ENCODE measurements at places on chromosomes 6 and 20. TPM values are rescaled to one million over a fixed set of nuclear protein-coding genes. Genes with fewer than 3 reads are reported as not detected.
A peak's percentile ranks its signal among the peaks of the same experiment; 100 is the strongest.

GRCh38 chr6:132161283-132161682 is 210.1 kb upstream of the CCN2 start:
- DNase-seq = peak; percentile 45

DNA sequence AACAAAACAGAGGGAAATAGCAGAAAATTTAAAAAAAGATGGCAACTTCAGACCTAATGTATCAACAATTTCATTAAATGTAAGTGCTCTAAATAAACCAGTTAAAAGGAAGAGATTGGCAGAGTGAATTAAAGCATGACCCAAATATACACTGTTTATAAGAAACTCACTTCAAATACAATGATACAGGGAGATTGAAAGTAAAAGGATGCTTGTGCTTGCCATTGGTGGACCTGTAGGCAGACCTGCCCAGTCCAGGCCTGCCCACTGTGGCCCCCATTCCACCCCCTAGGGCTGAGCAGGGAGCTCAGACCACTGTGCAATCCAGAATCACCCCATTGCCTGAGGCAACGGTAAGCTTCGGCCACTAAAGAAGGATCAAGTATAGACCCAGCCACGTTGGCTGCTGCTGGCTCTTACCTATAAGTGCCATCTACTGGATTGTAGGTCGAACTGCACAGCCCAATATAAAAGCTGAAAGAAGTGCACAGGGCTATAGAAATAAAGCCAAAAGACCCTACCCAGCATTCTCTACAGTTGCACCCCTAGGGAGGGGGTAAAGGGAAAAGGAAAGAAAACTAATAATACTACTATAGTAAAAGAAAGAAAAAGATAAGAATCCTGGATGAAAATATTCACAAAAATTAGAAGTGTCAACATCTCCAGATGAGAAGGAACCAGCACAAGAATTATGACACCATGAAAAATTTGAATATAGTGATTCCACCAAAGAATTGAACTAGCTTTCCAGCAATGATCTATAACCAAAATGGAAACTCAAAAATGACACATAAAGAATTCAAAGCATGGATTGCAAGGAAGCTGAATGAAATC is 36.1 kb downstream of the PSMB1 start:
- DNase-seq = no peak

DNA sequence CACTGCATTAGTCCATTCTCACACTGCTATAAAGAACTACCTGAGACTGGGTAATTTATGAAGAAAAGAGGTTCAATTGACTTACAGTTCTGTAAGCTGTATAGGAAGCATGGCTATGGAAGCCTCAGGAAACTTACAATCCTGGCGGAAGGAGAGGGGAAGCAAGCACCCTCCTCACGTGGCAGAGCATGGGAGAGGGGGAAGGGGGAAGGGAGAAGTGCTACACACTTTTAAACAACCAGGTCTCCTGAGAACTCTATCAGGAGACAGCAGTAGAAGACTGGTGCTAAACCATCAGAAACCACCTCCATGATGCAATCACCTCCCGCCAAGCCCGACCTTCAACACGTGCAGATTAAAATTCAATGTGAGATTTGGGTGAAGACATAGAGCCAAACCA is 494.0 kb downstream of the GRIK2 start:
- DNase-seq = no peak

- DNase-seq = no peak
Observed at GRCh38 chr6:91155129-91155785, 568.4 kb upstream of the MAP3K7 start.

DNA sequence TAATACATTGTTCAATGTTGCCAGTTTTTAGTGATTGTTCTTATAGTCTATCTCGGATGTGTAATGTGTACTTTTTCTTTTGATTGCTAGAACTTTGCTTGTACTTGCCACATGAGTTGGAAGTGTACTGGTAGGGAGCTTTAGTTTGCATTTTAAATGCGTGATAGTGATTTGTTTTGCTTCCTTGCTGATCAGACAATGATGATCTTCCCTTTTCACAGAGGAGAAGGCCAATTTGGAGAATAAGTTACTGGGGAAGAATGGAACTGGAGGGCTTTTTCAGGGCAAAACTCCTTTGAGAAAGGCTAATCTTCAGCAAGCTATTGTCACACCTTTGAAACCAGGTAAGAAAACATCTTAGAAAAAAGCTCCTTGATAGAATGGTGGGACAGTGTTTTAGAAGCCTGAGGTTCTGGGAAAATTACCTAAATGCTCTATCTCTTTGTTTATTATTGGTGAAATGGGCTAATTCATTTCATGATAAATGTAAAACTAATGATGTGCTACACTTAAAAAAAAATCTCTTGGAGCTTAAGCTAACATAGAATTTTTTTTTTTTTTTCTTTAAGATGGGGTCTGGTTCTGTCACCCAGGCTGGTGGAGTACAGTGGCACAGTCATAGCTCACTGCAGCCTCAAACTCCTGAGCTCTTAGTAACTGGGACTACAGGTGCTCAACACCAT is 20.9 kb downstream of the TPX2 start:
- no peak for DNase-seq

- DNase-seq = no peak
Observed at GRCh38 chr6:84897988-84898594, 133.7 kb upstream of the TBX18 start.

GRCh38 chr20:62156592-62157386 is 13.2 kb downstream of the SS18L1 start:
- no peak for DNase-seq

DNA sequence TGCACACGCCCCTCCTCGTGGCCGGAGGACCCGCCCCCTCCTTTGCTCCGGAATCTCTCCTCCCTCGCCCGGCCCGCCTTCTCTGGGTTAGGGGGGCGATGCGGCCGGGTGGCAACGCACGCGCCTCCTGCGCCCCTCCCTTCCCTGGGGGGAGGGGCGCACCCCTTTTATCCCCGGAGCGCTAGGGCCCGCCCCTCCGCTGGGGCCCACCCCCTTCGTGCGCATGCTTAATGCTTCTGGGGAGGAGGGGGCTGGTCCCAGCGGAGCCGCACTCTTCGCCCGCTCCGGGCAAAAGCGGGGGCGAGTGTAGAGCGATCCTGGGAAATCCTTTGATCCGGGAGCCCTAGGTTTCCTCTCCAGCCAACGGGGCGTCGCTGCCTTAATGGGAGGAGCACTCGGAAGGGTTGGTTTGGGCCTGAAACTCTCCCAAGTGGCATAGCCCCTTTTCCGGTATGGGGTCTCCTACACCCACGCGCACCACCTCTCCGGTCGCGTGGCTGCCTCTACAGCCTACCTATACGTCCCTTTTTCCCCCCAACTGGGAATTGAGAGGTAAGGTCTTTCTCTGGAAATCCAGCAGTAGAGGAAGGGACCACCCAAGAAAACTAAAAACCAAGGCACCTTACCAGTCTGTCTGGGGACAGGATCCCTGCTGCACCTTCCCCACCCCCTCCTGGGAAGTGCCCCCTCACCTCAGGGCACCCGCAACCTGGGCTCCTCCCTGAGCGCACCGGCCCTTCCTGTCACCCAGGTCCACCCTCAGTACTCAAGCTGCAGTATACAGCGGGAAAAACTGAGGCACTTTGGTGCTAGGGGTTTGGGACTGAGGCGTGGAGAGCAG is 2.1 kb downstream of the SOX12 start:
- peak; percentile 86 for DNase-seq

- peak; percentile 48 for DNase-seq
Observed at GRCh38 chr20:62066339-62066982, 780 bp upstream of the TAF4 start.

DNA sequence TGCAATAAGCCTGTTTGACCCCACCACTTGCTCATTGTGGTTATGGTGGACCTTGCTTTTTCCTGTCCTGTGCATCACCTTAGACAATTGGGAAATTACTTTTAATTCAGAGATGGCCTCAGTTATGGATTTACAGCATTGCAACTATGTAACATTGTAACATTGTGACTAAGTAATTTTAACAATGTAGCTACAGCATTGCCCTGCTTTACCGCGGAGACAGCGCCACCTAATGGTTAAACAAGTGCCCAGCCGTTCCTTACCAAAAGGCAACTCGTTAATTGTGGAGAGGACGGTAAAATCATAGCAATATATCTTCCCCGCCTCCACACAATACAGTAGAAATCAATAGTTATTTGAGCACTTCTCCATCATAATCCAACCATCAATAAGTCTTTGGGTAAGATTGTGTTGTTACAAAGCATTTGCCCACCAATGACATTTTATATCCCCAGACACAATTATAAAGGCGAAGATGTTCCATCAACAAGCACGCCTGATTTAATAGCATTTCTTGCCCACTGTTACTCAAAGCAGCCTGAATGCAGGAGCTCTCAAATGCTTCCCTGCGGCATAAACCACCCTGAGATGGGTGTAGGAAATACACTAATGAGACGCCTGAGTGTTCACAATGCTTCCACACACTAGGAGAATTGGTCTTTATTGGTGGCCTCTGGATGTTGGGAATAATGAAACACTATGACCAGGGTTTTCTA is 93.7 kb downstream of the PROKR2 start:
- DNase-seq = no peak

DNA sequence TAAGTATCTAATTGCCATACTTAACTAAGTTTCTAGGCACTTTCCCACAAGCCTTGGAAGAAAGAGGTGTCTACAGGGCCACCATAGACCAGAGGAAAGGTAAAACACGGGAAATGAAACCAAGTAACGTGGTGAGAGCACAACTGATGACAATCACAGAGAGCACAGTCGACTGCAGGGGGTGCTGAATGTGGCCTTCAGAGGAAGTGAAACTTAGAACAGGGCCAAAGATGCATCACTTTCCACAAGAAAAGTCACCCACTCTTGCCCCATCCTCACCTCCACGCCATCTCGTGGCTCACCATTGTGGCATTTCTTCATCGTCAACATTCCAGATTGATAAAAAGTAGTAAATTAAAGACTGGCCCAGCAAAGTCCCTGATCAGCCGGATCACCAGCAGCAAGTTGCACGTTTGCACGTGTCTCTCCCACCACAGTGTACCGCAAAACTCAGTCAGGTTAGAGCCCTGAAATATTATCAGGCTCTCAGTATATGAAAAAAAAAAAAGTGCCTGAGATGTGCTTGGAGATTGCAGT is 31.4 kb downstream of the HIVEP2 start:
- DNase-seq = no peak

DNA sequence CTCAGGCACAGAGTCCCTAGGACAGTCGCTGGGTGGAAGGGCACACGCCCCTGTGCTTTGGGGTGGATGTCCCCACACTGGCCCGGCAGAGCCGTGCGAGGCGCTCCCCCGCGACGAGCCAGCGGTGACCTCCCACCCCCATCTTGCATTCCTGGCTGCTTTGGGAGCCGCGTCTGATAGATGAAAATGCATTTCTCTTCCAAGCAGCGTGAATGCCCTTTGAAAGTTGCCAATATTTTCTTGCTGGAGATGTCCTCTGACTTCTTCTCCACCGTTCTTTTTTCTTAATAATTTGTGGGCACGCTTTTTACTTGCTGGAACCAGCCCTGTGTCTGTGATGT is 29.9 kb downstream of the COL20A1 start:
- no peak for DNase-seq

- DNase-seq = no peak
Observed at GRCh38 chr6:160057080-160057479, 64.5 kb upstream of the SLC22A1 start.

DNA sequence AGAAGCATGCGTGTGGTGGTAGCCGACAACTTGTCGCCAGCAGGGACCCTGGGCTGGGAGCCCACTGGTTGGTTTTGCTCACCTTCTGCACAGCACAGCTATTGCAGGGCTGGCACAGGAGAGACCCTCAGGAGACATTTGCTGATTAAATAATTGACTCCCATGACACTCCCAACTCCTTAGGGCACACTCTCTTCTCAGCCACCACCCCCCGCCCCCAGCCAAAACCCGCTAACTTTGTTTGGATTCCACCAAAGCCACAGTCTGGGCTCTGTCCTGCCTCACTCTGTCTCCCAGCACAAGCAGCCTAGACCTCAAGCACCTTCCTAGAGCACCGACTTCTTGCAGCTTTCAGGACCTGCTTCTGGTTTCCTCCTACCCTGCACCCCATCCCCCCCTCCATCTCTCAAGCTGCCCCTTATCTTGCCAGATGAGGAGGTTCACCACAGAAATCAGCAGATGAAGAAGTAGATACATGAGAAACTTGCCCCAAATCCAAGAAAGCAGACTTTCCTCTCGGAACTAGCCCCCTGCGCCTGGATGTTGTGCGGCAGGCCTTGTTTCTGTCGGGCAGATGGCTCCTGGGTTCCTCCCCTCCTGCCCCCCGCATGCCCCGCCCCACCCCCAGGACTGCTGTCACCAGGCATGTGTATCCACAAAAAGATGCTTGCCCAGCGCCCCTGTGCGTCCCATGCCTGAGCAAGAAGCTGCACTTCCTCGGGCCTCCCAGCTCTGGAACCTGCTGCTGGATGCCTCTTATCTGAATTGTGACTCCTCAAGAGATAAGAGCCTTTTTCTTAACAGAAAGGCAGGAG is 35.0 kb upstream of the CD93 start:
- no peak for DNase-seq

GRCh38 chr20:6113951-6114350 is 8.9 kb downstream of the FERMT1 start:
- DNase-seq = no peak

- no peak for DNase-seq
Observed at GRCh38 chr20:43584448-43585136, 6.1 kb upstream of the IFT52 start.

GRCh38 chr6:170285482-170285881 is 5.4 kb downstream of the DLL1 start:
- no peak for DNase-seq

DNA sequence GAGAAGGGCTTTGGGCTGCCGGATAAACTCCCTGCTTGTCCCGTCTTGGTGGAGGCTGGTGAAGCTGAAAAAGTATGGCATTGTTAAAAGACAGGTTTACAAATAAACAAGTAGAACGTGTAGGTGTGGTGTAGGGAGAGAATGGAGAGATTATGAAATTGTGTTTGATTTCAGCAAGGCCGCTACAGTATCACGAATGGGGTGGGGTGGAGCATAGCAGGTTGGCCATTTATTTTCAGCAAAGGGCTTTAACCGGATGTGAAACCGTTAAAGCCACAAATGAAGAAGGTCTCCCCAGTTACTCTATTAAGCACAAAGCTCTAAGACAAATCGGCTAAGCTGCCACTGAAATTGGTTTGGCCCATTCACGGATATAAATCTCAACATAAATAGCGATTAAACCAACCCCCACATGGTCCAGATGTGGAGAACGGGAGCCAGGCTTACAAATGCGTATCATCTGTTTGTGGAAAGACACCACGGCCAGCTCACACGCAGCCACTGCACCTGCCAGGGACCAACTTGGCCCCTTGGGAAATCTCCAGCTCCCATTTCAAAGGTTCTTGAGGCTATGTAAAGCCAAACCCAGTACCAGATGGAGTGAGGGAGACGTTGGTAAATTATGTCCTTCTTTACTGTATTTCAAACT is 94.0 kb downstream of the ZMYND8 start:
- DNase-seq = no peak

The KCNK5 gene
- polyA plus RNA-seq = 4.8 TPM

The ZNF311 gene
- 6.9 TPM for polyA plus RNA-seq

The TDP2 gene
- polyA plus RNA-seq = 39.1 TPM

The EPB41L1 gene
- 147 TPM for polyA plus RNA-seq

The HLA-DMB gene
- polyA plus RNA-seq = 4.7 TPM

The NCOA6 gene
- 48.0 TPM for polyA plus RNA-seq

The EDN1 gene
- polyA plus RNA-seq = 9.4 TPM

The ATG5 gene
- 29.1 TPM for polyA plus RNA-seq

The TAF4 gene
- polyA plus RNA-seq = 17.5 TPM

The PSMA7 gene
- 197 TPM for polyA plus RNA-seq
